Temporal lobe (tissue), 4 donors: ENCODE measurements at places on chromosomes 7 and 10. TPM values are rescaled to one million over a fixed set of nuclear protein-coding genes. Genes with fewer than 3 reads are reported as not detected.

ASB10 gene
- not detected for total RNA-seq

COL1A2 gene
- 107 TPM for total RNA-seq

STAMBPL1 gene
- 6.6 TPM for total RNA-seq

NT5C2 gene
- total RNA-seq: 92.0 TPM

GLI3 gene
- 12.3 TPM for total RNA-seq

TEX47 gene
- total RNA-seq: not detected

ERCC6 gene
- 17.9 TPM for total RNA-seq

NUDT13 gene
- 0.25 TPM for total RNA-seq
